ENCODE measurements at places on chromosomes 12 and 14. TPM values are rescaled to one million over a fixed set of nuclear protein-coding genes. Genes with fewer than 3 reads are reported as not detected.

DNA sequence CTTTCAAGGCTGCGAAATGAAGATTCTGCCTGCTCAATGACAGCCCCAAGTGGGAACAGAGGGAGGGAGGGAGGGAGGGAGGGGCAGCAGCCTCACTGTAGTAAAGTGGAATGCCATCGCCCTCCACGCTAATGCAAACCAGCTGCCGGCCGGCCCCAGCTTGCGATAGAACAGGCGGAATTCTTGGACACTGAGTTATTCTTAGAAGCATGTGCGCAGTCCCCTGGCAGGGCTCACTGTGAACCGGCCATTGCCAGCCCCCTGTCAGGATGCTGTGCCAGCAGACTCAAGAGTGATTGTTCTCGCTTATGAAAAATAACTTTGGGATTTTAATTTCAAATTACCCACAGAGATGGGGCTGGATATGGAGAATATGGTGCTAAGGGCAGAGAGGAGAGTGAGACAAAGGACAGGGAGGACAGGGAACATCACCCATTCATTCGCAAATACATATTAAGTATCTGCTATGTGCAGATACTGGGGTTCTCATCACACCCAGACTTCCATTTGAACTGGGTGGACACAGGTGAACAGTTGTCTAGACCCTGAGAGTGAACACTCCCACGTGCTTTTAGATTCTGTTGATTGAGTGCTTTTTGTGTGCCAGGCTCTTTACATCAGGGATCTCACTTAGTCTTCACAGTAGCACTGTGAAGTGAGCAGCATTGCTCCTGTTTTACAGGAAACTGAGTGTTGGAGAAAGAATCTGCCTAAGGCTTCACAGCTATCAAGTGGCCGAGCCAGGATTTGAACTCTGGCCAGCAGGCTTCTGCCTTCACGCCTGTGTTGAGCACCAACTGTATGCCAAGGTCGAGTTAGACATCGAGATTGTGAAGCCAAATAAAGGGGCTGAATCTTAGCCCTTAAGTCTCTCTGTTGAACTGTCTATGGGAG lies 192.9 kb downstream of the C12orf75 start:
- DNase-seq: no peak

DNA sequence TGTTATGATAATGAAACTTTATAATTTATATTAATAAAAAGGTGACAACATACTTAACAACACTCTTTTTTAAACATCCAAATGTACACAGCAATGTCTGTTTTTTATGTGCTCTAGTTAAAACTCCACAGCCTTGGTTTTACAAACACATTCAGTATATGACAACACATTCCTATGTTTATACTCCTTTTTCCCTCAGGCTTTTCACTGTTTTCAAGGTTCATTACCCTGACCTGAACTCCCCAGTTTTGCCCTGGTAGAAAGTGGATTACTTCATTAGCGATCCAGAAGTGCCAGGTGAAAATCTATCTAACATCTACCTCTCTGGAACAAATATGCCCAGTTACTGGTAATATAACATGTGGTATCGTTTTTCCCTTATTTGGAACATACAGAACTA lies 340.2 kb upstream of the DDHD1 start:
- no peak for DNase-seq

- DNase-seq: no peak
Measured at GRCh38 chr12:117279606-117280005, 81.8 kb downstream of the NOS1 start.

DNA sequence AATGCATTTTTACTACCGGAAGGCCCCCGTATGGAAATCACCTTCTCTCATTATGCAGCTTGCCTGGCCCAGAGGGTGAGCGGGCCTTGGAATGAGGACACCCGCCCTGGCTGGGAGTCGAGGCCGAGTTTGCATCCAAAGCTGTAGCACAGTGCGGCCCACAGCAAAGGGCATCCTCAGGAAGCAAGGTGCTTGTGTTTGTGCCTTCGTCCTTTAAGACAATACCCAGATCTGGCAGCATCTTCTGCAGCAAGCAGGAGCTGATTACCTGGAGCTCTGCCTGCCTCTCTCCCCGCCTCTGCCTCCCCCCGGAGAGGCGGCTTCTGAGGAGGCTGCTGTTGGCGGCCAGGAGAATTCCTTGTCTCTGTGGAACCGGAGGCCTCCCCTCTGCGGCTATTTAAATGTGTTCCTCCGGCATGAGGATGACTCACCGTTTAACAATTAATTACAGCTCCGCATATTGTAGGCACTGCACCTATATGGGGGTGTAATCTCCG lies 145.3 kb downstream of the CACNA1C start:
- no peak for DNase-seq

DNA sequence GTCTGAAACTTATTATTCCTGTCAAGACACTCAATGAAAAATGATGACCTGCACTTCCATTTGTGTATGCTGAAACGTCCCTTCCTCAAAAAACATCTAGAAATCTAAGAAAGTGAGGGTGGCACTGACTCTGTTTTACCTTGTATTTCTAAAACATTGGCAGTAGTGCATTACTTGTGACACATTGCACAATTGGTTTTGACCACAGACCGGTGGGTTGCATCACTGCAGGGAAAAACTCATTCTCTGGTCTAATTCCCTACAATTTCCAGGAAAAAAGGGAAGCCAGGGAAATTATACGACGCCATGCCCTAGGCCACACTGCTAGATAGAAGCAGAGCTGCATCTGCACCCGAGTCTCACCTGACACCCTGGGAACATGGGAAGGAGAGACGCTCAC lies 156.7 kb downstream of the NTF3 start:
- no peak for DNase-seq

DNA sequence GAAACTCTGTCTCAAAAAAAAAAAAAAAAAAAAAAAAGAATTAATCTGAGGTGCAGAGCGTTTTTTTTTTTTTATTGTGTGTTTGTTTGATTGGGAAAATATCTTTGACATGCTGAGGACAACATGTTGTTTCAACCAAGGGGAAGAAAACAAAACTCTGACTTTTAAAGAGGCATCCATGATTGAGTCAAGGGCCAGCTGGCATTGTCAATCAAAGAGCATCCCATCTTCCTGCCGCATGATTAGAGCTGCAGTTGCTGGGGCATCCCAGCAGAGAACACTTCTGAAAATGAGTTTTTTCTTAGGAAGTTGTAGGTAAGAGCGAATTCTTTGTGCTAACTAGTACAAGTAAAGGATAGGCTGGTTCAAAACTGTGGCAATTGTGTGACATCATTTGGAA lies 200.9 kb upstream of the DAAM1 start:
- DNase-seq: no peak

DNA sequence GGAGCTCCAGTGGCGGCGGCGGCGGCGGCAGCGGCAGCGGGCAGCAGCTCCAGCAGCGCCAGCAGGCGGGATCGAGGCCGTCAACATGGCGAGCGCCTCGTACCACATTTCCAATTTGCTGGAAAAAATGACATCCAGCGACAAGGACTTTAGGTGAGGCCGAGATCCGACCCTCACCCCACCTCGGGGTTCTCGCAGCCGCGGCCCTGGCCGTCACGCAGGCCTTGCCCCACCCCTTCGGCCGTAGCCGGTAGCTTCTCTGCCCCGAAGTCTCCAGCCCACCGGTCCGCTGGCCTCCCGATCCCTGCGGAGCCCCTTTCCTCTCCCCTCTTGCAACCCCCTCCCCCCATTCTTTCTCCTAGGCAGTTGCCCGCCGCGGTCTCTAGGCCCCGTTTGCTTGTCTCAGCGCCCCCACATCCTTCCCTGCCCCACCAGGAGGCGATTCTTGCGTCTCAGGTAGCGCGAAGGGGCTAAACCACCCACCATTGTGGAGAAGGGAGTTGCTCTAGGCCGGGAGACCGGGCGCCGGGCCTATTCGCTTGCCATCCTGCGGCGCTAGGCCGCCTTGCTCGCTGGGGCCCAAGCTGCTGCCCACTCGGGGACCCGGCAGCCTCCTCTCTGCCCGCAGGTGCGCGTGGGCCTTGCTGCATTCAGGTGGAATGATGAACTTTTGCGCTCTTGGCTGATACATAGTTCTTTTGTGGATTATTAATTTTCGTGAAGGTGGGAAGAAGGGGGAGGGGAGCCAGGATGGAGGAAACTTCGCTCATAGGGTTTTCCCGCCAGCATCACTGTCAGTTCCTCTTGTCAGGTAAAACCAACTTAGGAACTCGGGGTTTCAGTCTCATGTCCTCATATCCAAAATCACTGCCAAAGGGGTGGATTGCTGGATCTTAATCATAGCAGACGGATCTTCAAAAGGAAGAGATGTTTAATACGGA lies 745 bp downstream of the CAND1 start:
- no peak for DNase-seq

DNA sequence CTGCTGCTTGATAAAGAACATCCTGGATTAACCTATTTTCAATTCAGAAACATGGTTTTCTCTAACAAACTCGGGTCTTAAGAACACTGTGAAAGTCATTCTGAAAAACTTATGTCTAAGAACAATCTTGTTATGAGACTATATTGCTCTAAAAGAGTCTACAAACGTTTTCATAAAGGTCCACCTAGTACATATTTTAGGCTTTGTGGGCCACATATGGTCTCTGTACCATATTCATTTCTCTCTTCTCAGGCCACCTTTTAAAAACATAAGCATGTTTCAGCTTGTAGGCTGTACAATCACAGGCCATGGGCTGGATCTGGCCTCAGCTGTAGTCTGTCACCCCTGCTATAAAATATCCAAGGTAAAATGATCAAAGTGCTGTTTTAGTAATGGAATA lies 39.9 kb downstream of the PPP4R3A start:
- no peak for DNase-seq

DNA sequence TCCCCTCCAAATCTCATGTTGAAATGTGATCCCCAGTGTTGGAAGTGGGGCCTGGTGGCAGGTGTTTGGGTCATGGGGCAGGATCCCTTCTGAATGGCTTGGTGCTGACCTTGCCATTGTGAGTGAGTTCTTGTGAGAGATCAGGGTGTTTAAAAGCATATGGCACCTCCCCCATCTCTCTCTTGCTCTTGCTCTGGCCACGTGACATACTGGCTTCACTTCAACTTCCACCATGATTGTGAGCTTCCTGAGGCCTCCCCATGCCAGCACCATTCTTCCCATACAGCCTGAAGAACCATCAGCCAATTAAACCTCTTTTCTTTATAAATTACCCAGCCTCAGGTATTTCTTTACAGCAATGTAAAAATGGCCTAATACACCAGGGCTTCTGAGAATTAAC lies 79.8 kb upstream of the C14orf132 start:
- no peak for DNase-seq

- no peak for DNase-seq
Measured at GRCh38 chr12:49377386-49377785, 10.1 kb downstream of the SPATS2 start.

GRCh38 chr14:31286456-31287293 lies 79.1 kb upstream of the HECTD1 start:
- no peak for DNase-seq

DNA sequence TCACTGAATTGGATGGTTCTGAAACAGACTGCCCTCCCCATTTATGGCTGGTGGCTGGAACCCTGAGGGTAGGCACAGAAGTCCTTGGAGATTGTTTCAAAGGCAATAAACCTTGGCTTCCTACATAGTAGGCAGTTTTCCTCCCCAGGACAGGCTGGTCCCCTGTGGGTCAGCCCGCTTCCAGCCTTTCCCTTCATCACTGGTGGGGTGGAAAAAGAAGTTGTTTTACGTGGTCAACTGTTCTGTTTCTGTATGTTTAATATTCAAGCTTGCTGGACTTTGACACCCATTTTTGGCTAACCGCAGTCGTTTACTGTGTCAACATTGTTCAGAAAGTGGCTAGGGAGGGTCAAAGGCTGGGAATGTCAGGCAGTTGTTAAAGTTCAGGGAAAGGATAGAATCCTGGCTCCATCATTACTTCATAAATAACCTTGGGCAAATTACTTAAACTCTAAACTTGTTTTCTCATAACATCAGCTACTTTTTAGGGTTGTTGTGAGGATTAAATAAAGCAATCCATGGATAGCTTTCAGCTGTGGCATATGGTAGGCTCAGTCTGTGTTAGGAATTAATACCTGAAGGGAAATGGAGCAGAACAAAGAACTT lies 2.4 kb downstream of the KLHDC2 start:
- DNase-seq: peak; percentile 21

The SLC38A2 gene
- polyA plus RNA-seq: 214 TPM

The GNG2 gene
- 72.5 TPM for polyA plus RNA-seq

The DHH gene
- polyA plus RNA-seq: 0.44 TPM

The PLD4 gene
- 3.2 TPM for polyA plus RNA-seq

The ART4 gene
- 0.10 TPM for polyA plus RNA-seq

The CPM gene
- polyA plus RNA-seq: 29.3 TPM

The NINJ2 gene
- 1.2 TPM for polyA plus RNA-seq

The TPPP2 gene
- 4.3 TPM for polyA plus RNA-seq

The DAZAP2 gene
- polyA plus RNA-seq: 316 TPM
